HEK293T (cell line): ENCODE measurements at places on chromosomes 1 and 21.

GRCh38 chr1:219544163-219544846 is 68.6 kb downstream of the ZC3H11B start:
- DNase-seq = no peak

DNA sequence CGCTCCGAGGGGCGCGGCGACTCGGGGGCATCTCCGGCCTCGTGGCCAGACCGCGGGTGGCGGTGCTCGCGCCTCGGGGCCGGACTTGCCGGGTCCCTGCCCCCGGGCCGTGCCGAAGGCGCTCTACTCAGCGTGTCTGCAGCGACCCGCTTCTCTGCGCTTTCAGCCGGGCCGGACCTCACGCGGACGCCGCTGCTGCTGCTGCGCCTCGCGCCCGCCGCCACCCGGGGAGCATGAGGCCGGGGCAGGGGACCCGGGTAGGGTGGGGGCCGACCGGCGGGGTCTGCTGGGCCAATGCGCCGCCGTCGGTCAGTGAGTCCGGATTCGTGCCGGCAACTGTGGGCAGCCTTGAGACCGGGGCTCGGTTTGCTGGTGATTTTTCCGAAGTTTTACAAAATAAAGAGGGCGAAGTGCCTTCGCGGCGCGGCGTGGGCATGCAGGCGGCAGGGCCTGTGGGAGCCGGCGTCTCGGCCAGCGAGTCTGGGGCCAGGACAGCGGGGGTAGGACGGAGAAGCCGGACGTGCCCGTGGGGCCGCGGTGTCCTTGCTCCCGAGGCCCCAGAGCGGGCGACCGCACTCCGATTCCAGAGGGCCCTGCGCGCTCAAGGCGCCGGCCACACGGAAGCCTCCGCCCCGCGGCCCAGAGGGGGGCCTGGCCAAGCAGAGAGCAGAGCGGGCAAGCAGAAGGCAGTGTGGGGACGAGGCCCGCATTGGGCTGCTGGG is 749 bp downstream of the FAM163A start:
- peak; percentile 54 for DNase-seq

GRCh38 chr1:59499273-59499942 is 202.5 kb downstream of the FGGY start:
- DNase-seq = no peak

GRCh38 chr1:23896491-23896890 is 16.7 kb downstream of the CNR2 start:
- no peak for DNase-seq
